Activated naive CD4-positive, alpha-beta T cell treated with anti-CD3 and anti-CD28 coated beads, Interleukin-2, amount 50 U/mL, for 72 hours (primary cell): ENCODE measurements at places on chromosomes 16 and 17. TPM values are rescaled to one million over a fixed set of nuclear protein-coding genes. Genes with fewer than 3 reads are reported as not detected.

DNA sequence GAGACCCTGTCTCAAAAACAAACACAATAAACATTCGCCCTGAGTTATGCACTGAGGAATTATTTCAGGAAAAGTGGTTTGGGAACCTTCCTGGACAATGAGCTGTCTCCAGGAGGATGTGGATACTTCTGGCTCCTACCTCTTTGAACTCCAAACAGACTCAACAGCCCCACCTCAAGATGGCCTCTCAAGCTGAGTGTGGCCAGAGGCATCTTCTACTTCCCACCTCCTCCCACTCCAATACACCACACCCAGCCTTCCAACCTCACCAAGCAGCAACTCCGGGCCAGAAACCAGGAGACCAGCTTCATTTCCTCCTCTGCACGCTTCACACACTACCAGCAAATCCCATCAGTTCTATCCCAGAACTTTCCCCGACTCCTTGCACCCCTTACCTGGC is 11.6 kb downstream of the HBQ1 start:
- DNase-seq, result no peak

GRCh38 chr17:4340914-4341615 is 25.4 kb downstream of the UBE2G1 start:
- DNase-seq, result no peak

- no peak for DNase-seq
Measured at GRCh38 chr16:1932050-1933028, 10.7 kb downstream of the MSRB1 start.

The KRTAP4-9 gene
- total RNA-seq, result not detected

DNA sequence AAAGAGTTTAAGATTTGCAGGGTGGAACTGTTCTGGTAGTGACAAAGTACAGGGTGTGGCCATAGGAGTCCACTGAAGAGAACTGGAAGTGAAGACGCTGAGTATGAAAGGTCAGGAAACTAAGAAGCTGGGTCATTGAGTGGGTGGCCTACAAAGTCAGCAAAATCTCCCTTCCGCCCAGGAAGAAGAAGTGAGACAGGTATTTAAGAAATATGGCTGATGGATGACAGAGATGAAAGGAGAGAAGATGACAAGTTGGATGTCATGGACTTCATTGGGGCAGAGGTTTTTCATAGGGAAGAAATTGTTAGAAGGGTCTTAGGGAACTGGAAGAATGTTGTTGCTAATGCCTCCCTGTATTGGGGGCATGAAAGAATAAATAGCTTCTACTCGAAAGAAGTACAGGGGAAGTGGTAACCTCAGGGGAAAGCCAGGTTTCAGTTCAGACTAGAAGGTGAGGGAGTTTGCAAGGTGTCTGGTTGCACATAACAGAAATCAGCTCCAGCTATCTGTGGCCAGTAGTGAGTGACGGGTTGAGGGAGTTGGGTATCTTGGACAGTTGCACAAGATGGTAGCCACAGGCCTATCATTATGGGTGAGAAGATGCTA is 33.6 kb upstream of the MED13 start:
- no peak for DNase-seq

The PIRT gene
- total RNA-seq, result not detected

GRCh38 chr16:72848759-72849664 is 198.9 kb downstream of the ZFHX3 start:
- DNase-seq, result no peak

The SPATA22 gene
- not detected for total RNA-seq

- no peak for DNase-seq
Measured at GRCh38 chr17:48219617-48220016, 112.1 kb downstream of the SNX11 start.

DNA sequence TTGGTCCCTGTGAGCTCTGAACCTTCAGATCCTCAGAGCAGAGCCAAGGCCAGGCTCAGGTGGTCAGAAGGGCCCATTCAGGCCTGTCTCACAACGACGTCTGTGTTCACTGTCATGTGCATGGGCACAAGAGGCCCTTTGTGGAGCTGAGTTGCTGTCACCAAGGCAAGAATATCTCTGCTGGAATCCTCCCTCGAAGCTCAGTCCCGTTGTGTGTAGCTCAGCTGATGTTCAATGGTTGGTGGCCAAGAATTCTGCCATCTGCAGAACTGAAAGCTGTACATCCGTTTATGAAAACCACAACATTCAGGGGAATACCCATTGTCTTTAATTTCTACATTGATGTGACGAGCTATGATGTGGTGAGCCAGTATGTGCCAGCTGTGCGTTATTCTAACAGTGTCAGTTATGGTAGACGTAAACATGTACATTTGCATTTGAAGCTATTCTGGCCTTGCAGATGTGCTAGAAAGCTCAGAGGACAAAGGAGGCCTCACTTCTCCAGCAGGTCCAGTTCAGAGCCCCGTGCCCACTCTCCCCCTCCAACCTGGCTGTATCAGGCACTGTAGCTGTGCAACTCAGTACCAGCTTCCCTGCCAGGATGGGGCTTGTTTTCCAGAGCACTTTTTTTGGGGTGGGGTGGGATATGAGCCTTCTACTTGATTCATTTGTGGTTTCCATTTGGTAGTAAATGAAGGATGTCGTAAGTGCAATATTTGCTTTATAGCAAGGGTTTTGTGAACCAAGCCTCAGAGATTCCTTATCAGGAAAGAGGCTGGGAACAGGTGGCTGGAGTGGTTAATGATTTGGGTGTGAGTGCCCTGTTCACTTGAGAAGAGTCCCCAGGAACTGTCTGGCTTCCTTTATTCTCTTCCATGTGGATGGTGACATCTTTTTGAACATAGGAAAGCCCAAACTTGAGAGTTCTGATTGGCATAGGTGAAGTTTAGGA is 56.1 kb downstream of the B9D1 start:
- peak; percentile 11 for DNase-seq

The UTS2R gene
- not detected for total RNA-seq

GRCh38 chr16:79757163-79757562 is 156.6 kb upstream of the MAF start:
- DNase-seq, result no peak

- DNase-seq, result no peak
Measured at GRCh38 chr16:31129568-31130335, 5.8 kb downstream of the PRSS8 start.

The PCGF2 gene
- total RNA-seq, result 3.1 TPM

DNA sequence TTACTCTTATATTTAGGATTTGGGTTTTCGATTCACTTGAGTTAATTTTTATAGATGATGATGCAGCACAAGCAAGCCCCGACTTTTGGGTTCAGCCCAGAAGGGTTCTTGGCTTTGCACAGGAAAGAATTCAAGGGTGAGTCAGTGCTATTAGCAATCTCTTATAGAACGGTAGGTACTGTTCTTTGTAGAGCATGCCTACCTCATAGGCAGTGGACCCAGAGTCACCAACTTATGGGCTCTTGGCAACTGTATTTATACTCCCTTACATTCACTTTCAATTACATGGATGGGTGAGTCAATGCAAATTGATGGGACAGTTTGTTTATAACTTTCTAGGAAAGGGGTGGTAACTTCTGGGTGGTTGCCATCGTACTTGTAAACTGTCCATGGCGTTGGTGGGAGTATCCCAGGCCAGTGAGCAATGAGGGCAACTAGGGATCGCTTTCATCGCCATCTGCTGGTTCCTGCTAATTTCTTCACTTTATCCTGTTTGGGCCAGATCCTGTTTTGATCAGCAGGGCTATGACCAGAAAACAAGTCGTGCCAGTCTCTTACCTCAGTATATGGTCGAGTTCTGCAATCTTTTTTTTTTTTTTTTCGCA is 362.6 kb downstream of the CNTNAP4 start:
- no peak for DNase-seq

- DNase-seq, result no peak
Measured at GRCh38 chr17:28996554-28997096, 9.2 kb downstream of the SEZ6 start.

DNA sequence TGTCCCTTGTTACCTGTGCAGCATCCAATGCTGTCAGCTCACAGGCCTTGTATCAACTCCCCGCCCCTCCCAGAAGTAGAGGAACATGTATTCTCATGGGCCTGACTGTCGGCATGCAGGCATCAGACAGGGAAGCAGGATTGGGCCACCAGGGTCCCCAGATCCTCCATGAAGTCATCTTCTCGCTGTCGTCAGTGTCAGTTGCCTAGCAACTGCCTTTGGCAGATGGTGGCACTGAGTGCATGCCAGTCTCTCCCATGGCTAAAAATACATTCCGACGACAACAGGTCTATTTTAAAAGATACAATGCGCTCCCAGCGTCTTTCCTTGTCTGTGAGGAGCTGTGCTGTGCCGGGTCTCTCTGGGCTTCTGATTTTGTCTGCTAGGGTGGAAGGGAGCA is 36.8 kb upstream of the CES5A start:
- DNase-seq, result no peak

The DYNLRB2 gene
- not detected for total RNA-seq

The ADAD2 gene
- 0.47 TPM for total RNA-seq

The FZD2 gene
- total RNA-seq, result 0.27 TPM

GRCh38 chr16:27847030-27847550 is 216.4 kb downstream of the GSG1L start:
- no peak for DNase-seq

- no peak for DNase-seq
Measured at GRCh38 chr16:77328274-77328673, 106.6 kb downstream of the ADAMTS18 start.

GRCh38 chr17:78324391-78325075 is 35.3 kb downstream of the SOCS3 start:
- no peak for DNase-seq

GRCh38 chr16:4115209-4115948 is 863 bp downstream of the ADCY9 start:
- peak; percentile 62 for DNase-seq

The FBXL19 gene
- 36.4 TPM for total RNA-seq

DNA sequence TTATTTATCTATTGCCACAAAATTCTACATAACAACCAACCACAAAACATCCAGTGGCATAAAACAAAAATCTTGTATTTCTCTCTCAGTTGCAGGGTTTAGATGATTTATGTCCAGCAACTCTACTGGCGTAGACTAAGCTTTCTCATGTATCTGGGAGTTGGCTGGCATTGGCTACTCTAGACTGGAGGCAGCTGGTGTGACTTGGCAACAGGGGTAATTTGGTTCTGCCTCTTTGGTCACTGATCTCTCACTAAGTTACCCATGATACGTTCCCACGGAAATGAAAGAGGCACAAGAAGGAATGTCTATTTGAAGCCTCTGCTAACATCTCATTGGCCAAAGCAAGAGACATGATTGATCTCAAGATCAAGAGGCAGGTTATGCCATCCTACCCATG is 144.0 kb downstream of the HS3ST3B1 start:
- no peak for DNase-seq

The KRTAP3-2 gene
- total RNA-seq, result not detected

The GP1BA gene
- not detected for total RNA-seq

GRCh38 chr16:65249768-65250167 is 127.9 kb upstream of the CDH11 start:
- no peak for DNase-seq

GRCh38 chr17:31745964-31746600 is 113.0 kb downstream of the COPRS start:
- DNase-seq, result no peak

- no peak for DNase-seq
Measured at GRCh38 chr17:69732272-69732918, 317.9 kb downstream of the MAP2K6 start.

The RNF151 gene
- 0.41 TPM for total RNA-seq

DNA sequence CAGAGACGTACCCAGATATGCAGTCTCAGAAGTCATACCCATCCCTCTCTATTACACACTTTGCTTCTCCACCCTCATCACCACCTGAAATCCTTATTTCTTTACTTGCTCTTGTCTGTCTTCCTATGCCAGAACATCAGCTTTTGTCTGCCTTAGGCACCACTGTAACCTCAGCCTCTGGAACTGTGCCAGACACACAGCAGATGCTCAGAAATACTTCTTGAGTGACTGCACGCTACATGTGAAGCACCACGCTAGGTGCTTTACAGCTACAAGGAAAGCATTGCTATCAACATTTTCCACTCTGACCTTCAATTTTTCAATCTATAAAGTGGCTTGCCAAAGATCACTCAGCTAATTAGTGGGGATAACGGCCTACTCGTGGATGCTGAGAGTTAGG is 226.8 kb downstream of the CHD9NB start:
- no peak for DNase-seq

- DNase-seq, result no peak
Measured at GRCh38 chr17:29107933-29108822, 65.2 kb downstream of the PIPOX start.

The RUNDC3A gene
- total RNA-seq, result 1.9 TPM

DNA sequence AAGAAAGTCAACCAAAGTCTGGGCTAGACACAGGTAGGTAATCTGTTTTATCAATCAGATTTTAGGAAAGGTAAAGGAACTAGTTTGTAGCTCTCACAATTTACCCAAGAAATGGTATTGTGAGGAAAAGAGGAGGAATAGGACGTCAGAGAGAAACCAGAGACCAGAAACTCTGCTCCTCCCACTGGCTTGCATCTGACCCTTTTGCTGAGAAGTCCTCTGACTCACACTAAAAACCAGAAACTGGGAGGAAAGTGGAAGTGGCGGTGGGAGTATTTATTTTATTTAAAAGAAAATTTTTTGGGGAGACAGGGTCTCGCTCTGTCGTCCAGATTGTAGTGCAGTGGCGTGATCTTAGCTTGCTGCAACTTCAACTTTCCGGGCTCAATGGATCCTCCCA is 38.0 kb upstream of the MNT start:
- DNase-seq, result no peak

The LRRC46 gene
- total RNA-seq, result 0.46 TPM

- no peak for DNase-seq
Measured at GRCh38 chr16:88331989-88332920, 50.5 kb upstream of the ZNF469 start.

The TBC1D3E gene
- not detected for total RNA-seq

The ZFHX3 gene
- 1.7 TPM for total RNA-seq

- no peak for DNase-seq
Measured at GRCh38 chr17:45425984-45426413, 6.7 kb downstream of the ARHGAP27 start.

GRCh38 chr17:63596856-63597586 is 3.7 kb upstream of the TACO1 start:
- DNase-seq, result no peak

The P2RX5 gene
- total RNA-seq, result 82.9 TPM

- no peak for DNase-seq
Measured at GRCh38 chr16:85151603-85152413, 39.5 kb upstream of the CIBAR2 start.

The DHRS13 gene
- 33.8 TPM for total RNA-seq

The HCRT gene
- total RNA-seq, result not detected

GRCh38 chr16:73916829-73917594 is 379.6 kb upstream of the PSMD7 start:
- no peak for DNase-seq

The TNFRSF17 gene
- not detected for total RNA-seq

- no peak for DNase-seq
Measured at GRCh38 chr17:17413215-17413792, 63.5 kb upstream of the MED9 start.

- no peak for DNase-seq
Measured at GRCh38 chr17:81386141-81386645, 9.1 kb upstream of the BAHCC1 start.

DNA sequence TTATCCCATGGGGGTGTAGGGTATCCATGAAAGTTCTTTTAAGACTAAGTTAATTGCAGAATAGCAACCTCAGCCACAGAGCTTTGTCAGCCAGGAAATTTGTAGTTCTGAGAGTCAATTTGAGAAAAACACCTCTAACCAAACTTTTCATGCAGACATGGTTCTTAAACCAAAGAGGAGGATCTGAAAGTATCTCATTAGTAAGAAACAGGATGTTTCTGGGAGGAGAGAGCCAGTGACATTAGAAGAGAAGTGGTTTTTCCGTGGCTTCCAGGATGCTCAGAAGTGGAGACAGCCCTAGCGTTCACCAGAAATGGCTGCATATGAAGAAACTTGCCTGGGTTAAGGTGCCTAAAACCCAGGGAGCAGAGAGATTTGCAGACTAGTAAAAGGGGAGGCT is 7.9 kb downstream of the GNAO1 start:
- no peak for DNase-seq
